ENCODE measurements at places on chromosomes 13 and 19.

GRCh38 chr19:32469795-32470194, 64.2 kb downstream of the DPY19L3 start:
- no peak for DNase-seq

DNA sequence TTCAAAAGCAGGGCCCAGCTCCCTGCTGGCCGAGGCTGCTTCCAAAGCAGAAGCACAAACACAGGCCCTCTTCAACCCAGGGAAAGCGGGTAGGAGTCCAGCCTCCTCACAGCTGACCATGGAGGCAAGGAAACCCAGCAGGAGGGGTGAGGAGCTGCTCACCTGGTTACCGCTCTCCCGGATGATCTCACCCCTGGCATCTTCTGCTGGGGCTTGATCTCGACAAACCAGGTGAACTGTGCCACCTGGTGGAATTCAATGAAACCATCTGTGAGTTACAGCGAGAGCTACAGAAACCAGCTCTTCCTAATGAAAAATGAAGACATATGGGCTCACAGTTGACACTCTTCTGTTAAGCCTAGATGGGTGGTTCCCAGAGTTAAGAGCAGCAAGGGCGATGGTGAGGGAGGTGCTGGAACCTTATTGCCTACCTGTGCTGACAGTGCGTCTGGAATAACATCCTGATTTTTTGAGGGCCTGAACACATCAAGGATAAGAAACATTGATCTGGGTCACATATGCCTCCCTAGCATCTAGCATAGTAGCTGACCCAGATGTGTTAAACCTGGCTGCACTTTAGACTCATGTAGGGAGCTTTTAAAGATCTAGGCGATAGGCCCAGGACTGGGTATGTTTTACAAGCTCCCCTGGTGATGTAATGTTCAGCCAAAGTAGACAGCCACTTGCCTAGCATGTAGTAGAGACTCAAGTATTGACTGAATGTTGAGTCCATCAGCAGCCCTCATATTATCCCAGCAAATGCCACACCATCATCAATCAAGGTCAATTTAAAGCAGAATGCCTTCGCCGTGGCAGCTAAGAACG, 6.1 kb downstream of the DHRS12 start:
- DNase-seq, result peak; percentile 71

DNA sequence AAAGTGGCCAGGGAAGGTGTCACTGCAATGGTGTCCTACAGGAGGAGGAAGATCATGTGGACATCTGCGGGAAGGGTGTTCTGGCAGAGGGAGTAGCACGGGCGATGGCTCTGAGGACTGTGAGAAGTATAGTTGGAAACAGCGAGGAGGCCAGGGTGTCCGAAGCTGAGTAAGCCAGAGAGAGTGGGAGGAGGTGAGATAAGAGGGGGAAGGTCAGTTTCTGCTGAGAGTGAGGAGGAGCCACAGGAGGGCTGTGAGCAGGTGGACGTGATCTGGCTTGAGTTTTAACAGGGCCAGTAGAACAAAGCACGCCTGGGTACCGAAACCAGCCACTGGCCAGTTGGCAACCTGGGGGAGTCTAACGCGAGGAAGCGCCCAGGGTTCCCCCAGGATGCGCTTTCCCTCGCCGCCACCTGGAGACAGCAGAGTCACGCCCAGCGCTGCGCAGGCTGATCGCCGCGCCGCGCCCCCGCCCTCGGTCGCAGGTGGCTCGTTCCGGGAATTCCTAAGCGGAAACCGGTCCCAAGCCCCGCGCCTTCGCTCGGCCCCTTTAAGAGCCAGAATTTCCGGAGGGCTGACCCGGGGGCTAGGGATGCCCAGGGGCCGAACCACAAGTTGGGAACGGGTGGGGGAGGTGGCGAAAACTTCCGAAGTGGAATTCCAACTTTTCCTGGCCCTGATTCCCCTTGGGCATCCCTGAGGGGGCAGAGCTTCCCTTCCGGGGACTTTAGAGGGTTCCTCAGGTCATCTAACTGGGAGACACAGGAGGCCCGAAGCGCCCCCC, 1.1 kb upstream of the LSR start:
- DNase-seq, result peak; percentile 90

DNA sequence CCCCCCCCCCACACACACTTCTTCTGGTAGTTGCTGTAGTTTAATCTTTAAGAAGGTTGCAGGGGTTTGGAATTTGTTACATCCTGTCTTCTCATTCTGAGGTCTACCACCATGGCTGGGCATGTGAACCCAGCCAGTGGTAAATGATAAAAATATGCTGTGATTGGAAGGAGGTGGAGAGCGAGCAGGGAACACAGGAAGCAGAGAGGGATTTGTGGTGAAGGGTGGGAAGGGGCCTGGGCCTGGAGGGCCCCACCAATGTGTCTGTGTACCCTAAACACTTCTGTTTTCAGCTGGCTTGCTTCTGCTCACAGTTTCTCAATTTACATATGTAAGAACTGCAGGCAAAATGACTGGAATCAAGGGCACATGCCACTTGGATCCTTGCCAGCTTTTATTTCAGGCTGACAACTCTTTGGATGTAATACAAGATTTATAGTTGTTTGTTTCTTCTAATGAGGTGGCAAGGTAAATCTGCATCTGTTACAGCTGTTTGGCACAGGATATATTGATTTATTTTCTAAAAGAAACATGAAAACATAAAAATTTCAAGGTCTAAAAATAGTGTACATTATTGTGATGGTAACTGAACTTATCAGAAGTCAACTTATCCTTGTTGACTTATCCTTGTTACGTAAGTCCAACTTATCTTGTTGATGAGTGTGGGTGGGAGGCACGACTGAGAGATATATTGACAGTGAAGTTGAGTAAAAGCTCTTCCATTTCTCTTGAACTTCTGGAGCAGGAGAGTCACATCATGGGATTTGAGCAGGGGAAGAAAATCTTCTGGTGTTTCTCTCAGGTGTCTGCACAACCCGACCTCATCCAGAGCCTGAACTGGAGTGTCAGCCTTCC, 313.2 kb downstream of the SHISA2 start:
- DNase-seq, result peak; percentile 61

GRCh38 chr13:98239162-98240076, 62.4 kb upstream of the RNF113B start:
- DNase-seq, result peak; percentile 77

- peak; percentile 36 for DNase-seq
These were observed 9.4 kb downstream of the OCEL1 start for GRCh38 chr19:17235300-17235970.

- no peak for DNase-seq
These were observed 122.1 kb downstream of the COG6 start for GRCh38 chr13:39777527-39778061.

DNA sequence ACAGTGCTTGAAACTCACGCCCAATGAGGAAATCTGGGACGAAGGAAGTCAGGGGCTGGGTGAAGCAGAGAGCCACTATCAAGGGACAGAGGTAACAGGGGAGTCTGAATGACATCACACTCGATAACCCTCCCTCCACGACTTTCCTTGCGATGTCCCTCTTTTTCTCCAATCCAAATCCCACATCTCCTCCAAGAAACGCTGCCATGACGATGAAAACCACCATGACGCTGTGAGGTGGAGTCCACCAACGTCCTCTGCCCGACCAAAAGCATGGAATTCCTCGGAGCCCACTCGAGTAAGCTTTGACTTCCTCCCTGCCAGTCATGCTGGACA, 967 bp downstream of the REXO1 start:
- DNase-seq, result no peak

DNA sequence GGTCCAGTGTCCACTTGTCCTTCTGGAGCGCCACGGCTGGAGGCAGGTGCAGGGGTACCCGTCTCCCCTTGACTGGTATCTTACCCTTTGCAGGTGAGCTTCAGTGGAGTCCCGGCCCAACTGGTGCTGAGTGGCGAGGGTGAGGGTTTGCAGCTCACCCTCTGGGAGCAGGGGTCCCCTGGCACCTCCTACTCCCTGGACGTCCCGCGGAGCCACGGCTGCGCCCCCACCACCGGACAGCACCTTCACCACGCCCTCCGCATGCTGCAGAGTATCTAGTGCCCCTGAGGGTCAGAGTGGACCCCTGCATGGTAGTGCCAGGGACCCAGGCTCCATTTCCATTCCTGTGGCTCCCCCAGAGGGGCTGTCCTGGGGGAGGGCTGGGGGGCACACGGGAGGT, 11.1 kb downstream of the PLK5 start:
- no peak for DNase-seq

GRCh38 chr19:46350029-46350757, 3.3 kb downstream of the PPP5C start:
- DNase-seq, result peak; percentile 85

DNA sequence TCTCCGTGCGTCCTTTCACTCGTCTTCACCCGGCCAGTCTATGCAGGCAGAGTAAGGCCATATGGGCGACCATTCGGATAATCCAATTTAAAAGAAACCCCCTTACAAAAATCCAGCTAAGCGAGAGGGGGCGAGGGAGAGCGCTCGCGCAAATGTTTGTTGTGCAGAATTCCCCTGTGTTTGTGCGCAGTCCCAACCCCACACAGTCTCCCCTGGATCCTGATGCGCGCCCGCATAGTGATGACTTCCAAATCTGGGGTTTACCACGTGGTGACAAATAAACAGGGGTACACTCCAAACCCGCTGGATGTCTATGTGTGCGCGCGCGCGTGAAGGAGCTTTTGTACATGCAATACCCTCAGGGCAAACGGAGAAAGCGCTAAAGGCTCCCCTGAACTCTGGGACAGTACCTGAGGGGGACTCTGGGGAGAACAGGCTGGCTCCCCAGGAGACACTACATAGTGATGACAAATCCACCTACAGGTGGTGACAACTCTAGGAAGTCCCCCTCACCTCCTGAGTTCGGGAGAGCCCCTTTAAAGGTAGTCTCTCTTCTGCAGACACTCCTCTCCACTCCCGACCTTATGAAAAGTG, 8.5 kb downstream of the SOX21 start:
- DNase-seq, result no peak

DNA sequence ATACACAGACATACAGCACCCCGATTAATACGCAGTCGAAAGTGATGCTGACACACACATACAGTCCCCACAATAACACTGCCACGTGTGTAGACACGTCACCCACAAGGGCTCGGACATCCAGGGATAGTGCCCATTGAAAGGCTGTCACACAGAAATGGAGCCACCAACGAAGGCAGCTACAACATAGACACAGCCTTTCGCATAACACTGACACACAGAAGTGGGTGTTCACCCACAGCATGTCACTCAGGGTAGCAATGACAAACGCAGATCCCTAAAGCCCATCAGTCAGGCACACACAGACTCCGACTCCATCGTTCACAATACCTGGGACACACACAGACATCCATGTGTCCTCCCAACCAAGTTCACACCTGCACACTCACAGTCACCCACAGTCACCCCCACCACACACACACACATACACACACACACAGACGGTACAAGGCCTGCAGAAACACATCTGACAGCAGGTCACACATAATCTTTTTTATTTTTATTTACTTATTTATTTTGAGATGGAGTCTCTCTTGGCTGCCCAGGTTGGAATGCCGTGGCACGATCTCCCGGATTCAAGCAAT, 10.4 kb upstream of the NANOS3 start:
- no peak for DNase-seq

GRCh38 chr19:40948580-40949299, 42.3 kb upstream of the CYP2B6 start:
- DNase-seq, result no peak

- peak; percentile 81 for DNase-seq
These were observed 164.4 kb downstream of the USP12 start for GRCh38 chr13:27007166-27007565.

- no peak for DNase-seq
These were observed 13.6 kb upstream of the ICAM3 start for GRCh38 chr19:10352764-10353671.

- no peak for DNase-seq
These were observed 80.1 kb upstream of the ATXN8OS start for GRCh38 chr13:70027551-70027950.

DNA sequence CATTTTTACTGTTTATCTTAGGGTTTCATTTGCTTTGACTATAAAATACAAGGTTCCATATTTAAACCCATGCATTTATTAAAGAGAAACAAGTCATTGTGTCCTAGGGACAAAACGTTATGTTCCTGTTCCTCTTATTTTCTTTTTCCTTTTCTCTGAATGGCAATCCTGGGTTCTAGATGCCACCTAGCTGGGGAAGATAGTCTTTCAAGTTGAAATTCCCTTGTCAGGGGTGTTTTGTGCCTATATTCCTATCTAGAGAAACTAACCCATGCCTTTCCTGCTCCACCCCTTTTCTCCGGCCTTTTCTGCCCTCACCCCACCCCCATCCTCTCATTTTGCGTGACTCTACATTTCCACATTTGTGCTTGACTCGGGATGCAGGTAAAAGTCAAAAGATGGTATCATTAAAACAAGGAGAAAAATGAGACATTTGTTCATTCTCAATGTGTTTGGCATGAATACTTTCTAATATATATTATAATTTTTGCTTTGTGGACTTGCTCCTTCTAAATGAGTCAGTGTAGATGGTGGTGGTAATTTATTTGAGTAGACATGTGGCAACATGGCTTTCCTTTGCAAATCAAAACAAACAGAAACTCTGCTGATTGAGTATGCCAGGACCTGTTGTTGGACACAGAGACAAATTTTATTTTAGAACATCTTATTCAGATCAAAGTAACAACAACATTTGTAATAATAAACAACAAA, 26.8 kb upstream of the STARD13 start:
- no peak for DNase-seq

GRCh38 chr13:95201814-95202651, 99.2 kb downstream of the ABCC4 start:
- DNase-seq, result no peak

DNA sequence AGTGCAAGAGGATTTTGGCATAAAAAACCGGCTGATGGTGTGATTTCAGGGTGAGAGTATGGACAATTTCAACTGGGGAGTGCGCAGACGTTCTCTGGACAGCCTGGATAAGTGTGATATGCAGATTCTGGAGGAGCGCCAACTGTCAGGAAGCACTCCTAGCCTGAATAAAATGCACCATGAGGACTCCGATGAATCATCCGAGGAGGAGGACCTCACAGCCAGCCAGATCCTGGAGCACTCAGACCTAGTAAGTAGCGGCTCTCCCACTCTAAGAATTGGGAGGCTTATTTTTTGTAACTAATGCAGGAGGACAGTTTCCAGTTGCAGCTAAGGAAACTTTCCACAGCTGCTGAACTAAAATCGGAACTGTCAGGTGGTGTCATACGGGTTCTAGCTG, 53.6 kb downstream of the ZAR1L start:
- DNase-seq, result no peak

- no peak for DNase-seq
These were observed 4.1 kb downstream of the ALG11 start for GRCh38 chr13:52016296-52016695.

GRCh38 chr19:40081411-40081810, 9.3 kb downstream of the ZNF780A start:
- DNase-seq, result no peak

DNA sequence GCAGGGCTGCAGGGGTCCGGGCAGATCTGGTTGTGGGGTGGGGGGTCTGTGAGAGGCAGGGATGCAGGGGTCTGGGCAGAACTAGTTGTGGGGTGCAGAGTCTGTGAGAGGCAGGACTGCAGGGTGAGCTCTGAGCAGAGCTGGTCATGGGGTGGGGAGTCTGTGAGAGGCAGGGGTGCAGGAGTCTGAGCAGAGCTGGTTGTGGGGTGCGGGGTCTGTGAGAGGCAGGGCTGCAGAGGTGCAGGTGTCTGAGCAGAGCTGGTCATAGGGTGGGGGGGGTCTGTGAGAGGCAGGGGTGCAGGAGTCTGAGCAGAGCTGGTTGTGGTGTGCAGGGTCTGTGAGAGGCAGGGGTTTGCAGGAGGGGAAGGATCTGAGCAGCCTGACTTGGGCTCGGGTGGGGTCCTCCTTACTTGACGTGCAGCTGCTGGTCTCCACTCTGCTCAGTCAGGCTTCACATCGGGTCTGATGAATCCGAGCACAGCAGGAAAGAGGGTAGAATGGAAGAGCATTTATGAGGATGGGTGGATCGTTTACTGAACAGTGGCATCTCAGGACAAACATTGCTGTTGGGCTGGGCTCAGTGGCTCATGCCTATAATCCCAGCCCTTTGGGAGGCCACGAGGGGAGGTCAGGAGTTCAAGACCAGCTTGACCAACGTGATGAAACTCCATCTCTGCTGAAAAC, 31.2 kb downstream of the IGFL2 start:
- DNase-seq, result no peak

Data from NCI-H2081 (cell line).